ENCODE measurements at places on chromosomes 11 and 22.

GRCh38 chr22:26667140-26667539, 9.8 kb downstream of the MIAT start:
- DNase-seq = no peak

GRCh38 chr11:10875430-10876021, 17.7 kb upstream of the ZBED5 start:
- DNase-seq = no peak

- DNase-seq = no peak
Measured at GRCh38 chr11:75337195-75337654, 14.2 kb downstream of the ARRB1 start.

DNA sequence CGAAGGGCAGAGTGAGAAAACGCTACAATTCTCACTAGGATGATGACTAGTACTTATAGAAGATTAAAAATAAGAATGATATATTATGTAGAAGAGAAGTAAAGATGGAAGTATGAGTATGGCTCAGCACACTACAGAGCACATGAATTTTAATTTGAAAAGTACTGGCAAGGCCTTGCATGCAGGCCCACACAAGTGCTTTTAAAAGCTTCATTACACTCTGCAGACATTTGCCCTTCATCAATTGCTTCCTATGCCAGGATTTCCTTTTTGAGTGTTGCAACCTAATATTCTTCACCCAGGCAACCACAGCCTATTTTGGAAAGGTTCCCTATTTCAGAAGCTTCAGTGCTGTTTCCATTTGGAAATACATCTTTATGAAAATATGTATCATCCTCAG, 81.1 kb downstream of the LARGE2 start:
- DNase-seq = no peak

DNA sequence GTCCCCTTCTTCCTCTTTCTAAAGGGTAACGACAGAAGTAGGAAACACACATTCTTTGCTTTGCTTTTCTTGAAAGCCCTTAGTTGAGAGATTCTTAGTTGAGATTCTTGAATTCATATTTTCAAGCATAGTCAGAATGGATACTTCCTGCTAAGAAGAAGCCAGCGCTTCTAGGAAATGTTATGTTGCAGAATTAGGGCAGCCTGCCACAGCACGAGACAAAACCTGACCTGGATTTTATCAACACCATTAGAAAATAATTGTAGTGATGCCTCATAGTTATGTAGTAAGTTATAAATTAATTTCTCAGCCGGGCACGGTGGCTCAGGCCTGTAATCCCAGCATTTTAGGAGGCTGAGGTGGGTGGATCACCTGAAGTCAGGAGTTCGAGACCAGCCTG, 37.9 kb upstream of the NUP160 start:
- no peak for DNase-seq

- DNase-seq = no peak
Measured at GRCh38 chr11:120832481-120833238, 191.2 kb upstream of the TBCEL start.

Data from activated T-helper 1 cell treated with anti-CD3 and anti-CD28 coated beads, Interleukin-2, amount 50 U/mL, for 16 hours (primary cell).